Activated CD8-positive, alpha-beta memory T cell treated with anti-CD3 and anti-CD28 coated beads, Interleukin-2, amount 10 ng/mL, durations not matched to agents 7 days and 5 days (primary cell): ENCODE measurements at places on chromosomes 7 and 10. TPM values are rescaled to one million over a fixed set of nuclear protein-coding genes. Genes with fewer than 3 reads are reported as not detected.

DNA sequence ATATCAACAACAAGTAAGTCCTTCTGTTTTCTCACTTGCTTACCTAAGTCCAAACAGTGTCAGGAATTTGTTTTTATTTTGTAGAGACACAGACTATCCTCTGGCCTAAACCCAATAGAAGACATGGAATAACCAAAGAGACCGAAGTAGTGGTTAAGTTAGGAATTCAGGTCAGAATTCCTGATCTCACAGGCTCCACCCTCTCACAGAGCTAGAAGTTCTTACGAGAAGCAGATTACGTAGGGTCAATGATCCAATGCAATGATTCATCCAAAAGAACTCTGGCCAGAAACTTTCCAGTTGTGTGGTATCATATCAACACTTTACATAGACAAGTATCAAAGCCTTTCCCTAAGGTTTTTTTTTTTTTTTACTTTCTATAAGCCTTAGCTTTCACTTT lies 73.8 kb downstream of the IQUB start:
- H3K4me1 ChIP-seq = no peaks in the 10 kb centered on the region
- no peak overlapping the region for H3K27ac ChIP-seq
- no peak for DNase-seq

GRCh38 chr10:125144693-125145623 lies 15.4 kb downstream of the CTBP2 start:
- no peak for DNase-seq
- H3K4me3 ChIP-seq = no peak overlapping the region
- H3K27ac ChIP-seq = no peak overlapping the region
- peaks cover 31% of the 10 kb centered on the region for H3K27me3 ChIP-seq

DNA sequence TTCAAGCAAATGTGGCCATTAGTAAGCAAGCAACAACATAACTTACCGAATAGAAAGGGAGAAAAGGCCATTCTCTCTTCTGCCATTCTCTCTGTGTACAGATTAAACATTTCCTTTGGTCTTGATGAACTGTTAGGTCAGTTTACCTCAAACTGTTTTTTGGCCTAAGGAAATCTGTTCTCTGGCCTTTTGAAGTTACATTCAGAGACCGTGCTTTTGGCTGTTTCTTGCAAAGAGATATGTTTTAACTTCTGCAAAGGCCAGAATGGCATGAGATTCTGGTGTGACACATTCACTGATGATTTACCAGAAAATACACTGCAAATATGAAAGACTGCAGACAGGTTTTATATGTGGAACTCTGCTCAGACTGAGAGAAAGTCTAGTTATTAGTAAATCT lies 22.2 kb downstream of the AHR start:
- H3K27me3 ChIP-seq = no peaks in the 10 kb centered on the region
- DNase-seq = no peak
- H3K4me3 ChIP-seq = no peak overlapping the region
- peaks cover 34% of the 10 kb centered on the region for H3K36me3 ChIP-seq

DNA sequence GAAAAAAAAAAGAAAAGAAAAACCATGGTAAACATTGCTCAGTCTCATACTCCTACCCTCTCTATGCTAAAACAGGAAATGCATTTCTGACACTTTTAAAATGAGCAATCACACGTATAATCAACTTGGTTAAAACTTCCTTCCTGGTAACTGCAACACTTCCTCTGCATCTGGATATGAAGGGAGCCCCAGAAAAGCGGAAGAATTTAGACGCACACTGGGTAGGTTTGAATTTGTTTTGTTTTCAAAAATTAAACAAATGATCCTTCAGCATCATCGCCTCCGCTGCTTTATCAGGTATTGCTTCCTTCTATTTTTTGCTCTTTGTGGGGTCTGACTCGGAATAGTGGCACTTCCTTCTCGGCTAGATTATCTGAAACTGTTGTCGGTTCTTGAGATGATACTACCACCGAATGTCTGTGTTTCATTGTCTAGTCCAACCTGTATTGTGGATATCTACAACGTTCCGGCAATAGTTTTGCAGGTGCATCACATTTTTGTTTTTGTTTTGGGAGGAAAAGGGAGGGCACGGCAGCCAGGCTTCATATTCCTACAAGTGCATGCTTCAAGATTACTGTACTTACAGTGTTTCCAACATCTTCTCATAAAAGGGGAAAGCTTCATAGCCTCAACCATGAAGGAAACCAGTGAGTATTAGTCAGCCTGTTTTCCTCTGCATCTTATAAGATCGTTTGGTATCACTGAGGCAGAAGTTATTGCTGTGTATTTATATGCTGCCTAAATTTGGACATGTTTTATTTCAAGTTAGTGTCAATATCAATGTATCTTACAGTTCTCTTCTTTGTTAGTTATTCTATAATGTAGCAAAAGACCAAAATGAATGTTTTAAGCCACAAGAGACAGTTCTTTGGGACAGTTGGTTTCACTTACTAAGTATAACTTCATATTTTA lies at the start of gene PIK3CG:
Gene PIK3CG (plus strand): TSS at position 153 of the 912 bp plus-strand sequence. CDS start 2,280 bp downstream, outside the sequence.
- H3K36me3 ChIP-seq = peaks cover 40% of the 10 kb centered on the region
- H3K4me3 ChIP-seq = peak within 1 kb of the TSS; percentile 91
- H3K27me3 ChIP-seq = no peaks in the 10 kb centered on the region
- H3K4me1 ChIP-seq = peaks cover 51% of the 10 kb centered on the region
- H3K27ac ChIP-seq = peak within 1 kb of the TSS; percentile 86

Gene GPR85
- total RNA-seq = not detected

DNA sequence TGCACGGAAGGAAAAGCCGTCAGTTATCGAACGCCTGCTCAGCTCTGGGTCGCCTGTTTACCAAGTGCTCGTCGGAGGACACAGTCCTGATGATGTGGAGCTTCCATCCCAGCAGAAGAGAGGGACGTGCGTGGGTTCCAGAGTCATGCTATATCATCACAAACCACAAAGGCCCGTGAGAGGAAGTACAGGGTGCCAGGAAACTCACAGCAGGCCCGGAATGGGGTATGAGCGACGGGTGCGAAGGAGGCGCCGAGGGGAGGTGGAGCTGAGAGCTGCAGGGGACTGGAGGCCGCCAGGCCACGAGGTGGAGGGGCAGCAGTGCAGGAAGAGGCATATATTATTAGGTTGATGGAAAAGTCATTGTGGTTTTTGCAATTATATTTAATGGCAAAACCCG lies 102.5 kb downstream of the ACTR3B start:
- no peaks in the 10 kb centered on the region for H3K36me3 ChIP-seq
- no peak overlapping the region for H3K4me3 ChIP-seq
- no peak for DNase-seq
- no peaks in the 10 kb centered on the region for H3K27me3 ChIP-seq
- H3K4me1 ChIP-seq = peaks cover 2% of the 10 kb centered on the region
- H3K27ac ChIP-seq = no peak overlapping the region

Gene JAKMIP3
- 0.38 TPM for total RNA-seq

DNA sequence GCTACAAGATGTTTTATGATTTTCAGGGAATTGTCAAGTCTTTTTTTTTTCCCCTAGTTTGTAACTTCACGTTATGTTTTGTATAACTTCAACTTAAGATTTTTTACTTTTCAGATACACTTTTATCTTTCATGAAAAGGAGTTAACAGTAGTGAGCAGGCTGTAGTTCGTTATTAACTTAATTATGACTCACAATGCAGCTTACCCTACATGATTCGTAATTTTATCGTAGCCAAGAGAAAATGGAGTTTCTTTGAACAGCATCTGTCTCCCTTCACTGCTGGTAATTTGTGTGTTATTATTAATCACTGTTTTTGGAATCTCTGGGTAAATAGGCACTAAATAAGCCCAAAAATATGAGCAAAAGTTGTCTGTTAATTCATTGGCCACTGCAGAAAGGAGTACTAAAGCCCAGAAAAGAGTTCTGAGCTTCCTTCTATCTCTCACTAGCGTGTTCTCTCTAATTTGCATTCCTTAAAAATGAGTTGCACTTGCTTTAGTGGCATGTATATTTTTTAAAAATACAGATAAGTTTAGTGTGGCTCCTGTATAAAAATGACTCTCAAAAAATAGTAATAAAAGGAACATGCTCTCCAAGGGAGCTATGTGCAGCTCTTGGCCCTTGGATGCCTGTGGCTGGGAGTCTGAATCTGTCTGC lies 36.1 kb downstream of the RALA start:
- no peak overlapping the region for H3K27ac ChIP-seq
- no peaks in the 10 kb centered on the region for H3K27me3 ChIP-seq
- peaks cover 49% of the 10 kb centered on the region for H3K36me3 ChIP-seq

- H3K4me3 ChIP-seq = no peak overlapping the region
- no peaks in the 10 kb centered on the region for H3K27me3 ChIP-seq
- no peaks in the 10 kb centered on the region for H3K36me3 ChIP-seq
- no peak overlapping the region for H3K27ac ChIP-seq
- no peak for DNase-seq
Measured at GRCh38 chr7:30815388-30815854, 44.2 kb downstream of the MINDY4 start.

GRCh38 chr7:38369816-38370493 lies 96.5 kb upstream of the TARP start:
- H3K4me1 ChIP-seq = peaks cover 61% of the 10 kb centered on the region
- peak overlapping the region; percentile 31 for H3K4me3 ChIP-seq
- DNase-seq = peak; percentile 91
- peak overlapping the region; percentile 60 for H3K27ac ChIP-seq
- peaks cover 21% of the 10 kb centered on the region for H3K36me3 ChIP-seq
- H3K27me3 ChIP-seq = no peaks in the 10 kb centered on the region

Gene FZD8
- 0.18 TPM for total RNA-seq

Gene ETV1
- total RNA-seq = 1.9 TPM

- no peak for DNase-seq
- no peaks in the 10 kb centered on the region for H3K36me3 ChIP-seq
- H3K4me1 ChIP-seq = no peaks in the 10 kb centered on the region
- no peaks in the 10 kb centered on the region for H3K27me3 ChIP-seq
- H3K27ac ChIP-seq = no peak overlapping the region
- H3K4me3 ChIP-seq = no peak overlapping the region
Measured at GRCh38 chr7:32462977-32463376, 27.2 kb downstream of the LSM5 start.

GRCh38 chr10:130493446-130494145 lies 357.4 kb downstream of the GLRX3 start:
- no peak for DNase-seq
- no peak overlapping the region for H3K27ac ChIP-seq
- H3K4me1 ChIP-seq = no peaks in the 10 kb centered on the region
- H3K27me3 ChIP-seq = no peaks in the 10 kb centered on the region
- H3K36me3 ChIP-seq = no peaks in the 10 kb centered on the region
- H3K4me3 ChIP-seq = no peak overlapping the region

Gene TMEM273
- total RNA-seq = 72.0 TPM

Gene FAM131B
- 2.3 TPM for total RNA-seq

DNA sequence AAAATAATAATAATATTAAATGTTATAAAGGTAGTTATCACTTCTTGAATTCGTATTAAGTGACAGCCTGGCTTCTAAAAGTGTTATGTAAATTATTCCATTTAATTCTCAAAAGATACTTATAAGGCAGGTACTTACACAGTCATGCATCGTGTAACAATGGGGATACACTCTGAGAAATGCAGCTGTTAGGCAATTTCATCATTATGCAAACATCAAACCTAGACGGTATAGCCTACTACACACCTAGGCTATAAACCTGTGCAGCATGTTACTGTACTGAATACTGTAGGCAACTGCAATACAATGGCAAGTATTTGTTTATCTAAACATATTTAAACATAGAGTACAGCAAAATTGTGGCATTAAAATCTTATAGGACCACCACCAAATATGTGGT lies 1.5 kb downstream of the IFIT1 start:
- DNase-seq = no peak
- peak overlapping the region; percentile 95 for H3K4me3 ChIP-seq
- peaks cover 54% of the 10 kb centered on the region for H3K36me3 ChIP-seq
- H3K4me1 ChIP-seq = peaks cover 57% of the 10 kb centered on the region
- no peaks in the 10 kb centered on the region for H3K27me3 ChIP-seq

GRCh38 chr7:31327071-31327470 lies 13.5 kb downstream of the NEUROD6 start:
- no peak overlapping the region for H3K27ac ChIP-seq
- no peaks in the 10 kb centered on the region for H3K4me1 ChIP-seq
- H3K36me3 ChIP-seq = no peaks in the 10 kb centered on the region

Gene SLC13A4
- not detected for total RNA-seq

DNA sequence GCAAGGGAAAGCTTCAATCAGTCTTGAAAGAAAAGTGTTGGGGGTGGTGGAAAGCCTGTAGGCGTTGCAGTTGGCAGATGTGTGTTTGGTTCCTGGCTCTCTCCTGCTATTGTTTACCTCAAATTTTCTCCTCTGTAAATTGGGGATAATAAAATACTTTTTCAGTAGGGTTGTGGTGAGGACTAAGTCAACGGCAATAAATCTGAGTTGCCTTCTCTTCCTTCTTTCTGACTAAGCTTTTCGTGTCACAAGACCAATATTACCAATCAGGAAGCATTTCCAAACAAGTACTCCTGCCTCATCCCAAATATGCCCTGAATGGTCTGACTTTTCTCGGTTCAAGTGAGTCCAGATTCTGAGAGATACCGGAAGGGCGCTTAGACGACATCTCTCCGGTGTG lies 54.0 kb downstream of the CREB5 start:
- no peak for DNase-seq
- H3K27ac ChIP-seq = no peak overlapping the region
- H3K4me3 ChIP-seq = no peak overlapping the region
- H3K27me3 ChIP-seq = peaks cover 7% of the 10 kb centered on the region

DNA sequence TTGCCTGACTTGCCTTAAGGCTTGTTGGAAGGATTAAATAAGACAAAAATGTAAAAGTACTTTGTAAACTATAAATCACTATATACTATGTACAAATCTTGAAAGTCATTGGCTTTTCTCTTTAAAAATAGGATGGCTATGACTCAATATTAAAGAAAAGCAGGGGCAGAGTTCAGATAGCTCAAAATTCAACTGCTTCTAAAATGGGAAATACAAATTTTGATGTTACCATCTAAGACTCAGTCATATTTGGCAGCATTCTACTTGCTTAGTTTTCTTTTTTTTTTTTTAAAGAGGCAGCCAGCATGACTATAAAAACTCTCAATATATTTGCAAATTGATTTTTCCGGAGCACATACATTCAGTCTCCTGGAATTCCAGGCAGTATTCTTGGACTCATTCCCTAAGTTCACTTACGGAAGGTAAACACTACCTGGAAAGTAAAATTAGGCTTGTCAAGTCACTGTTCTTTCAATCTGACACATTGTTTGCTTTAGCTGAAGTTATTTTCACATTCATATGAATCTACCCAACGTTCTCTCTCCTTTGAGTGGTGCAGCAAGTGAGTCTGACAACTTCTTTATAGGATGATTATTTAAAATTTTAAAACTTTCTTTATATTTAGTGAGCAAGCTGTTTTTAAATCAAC lies 133.8 kb upstream of the CCDC6 start:
- H3K4me3 ChIP-seq = no peak overlapping the region
- no peak for DNase-seq
- peaks cover 29% of the 10 kb centered on the region for H3K27me3 ChIP-seq
- H3K27ac ChIP-seq = no peak overlapping the region
- H3K4me1 ChIP-seq = no peaks in the 10 kb centered on the region

Gene STRA8
- total RNA-seq = not detected
